ENCODE measurements at places on chromosomes 2 and 18. TPM values are rescaled to one million over a fixed set of nuclear protein-coding genes. Genes with fewer than 3 reads are reported as not detected.

The PDE11A gene
- polyA plus RNA-seq: not detected

The IDH1 gene
- polyA plus RNA-seq: 9.9 TPM

The ANKRD30B gene
- polyA plus RNA-seq: not detected

The CAPN13 gene
- not detected for polyA plus RNA-seq

The COQ10B gene
- 29.9 TPM for polyA plus RNA-seq

The MSGN1 gene
- not detected for polyA plus RNA-seq

The BOK gene
- 0.08 TPM for polyA plus RNA-seq

The CDK15 gene
- polyA plus RNA-seq: not detected

The NTSR2 gene
- not detected for polyA plus RNA-seq

The MC2R gene
- not detected for polyA plus RNA-seq

The GNLY gene
- 64.8 TPM for polyA plus RNA-seq

The MYL12A gene
- polyA plus RNA-seq: 1,599 TPM

The GPR75 gene
- 0.10 TPM for polyA plus RNA-seq

The HOXD11 gene
- polyA plus RNA-seq: not detected

The GLS gene
- polyA plus RNA-seq: 40.3 TPM
